Fibroblast of mammary gland (primary cell): ENCODE measurements at places on chromosomes 7 and 10.

DNA sequence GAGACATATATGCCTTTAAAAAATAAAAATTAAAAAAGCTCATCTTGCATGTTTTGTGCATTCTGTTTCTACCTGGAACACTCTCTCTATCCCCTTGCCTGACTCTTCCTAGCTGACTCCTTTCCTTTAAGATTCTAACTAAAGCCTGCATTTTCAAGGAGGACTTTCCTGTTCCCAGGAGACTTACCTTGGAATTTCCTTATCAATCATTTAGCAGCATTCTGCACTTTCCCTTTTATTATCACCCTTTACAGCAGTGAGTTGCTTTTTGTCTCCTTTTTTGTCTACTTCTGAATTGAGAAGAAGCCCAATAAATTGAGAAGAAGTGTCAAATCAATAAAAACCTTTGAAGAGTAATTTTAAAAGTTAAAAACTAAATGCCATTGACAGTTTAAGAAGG, 142.2 kb upstream of the TMEM196 start:
- no peak for DNase-seq

- no peak for DNase-seq
Observed at GRCh38 chr10:21764466-21765189, 230.6 kb downstream of the MLLT10 start.

DNA sequence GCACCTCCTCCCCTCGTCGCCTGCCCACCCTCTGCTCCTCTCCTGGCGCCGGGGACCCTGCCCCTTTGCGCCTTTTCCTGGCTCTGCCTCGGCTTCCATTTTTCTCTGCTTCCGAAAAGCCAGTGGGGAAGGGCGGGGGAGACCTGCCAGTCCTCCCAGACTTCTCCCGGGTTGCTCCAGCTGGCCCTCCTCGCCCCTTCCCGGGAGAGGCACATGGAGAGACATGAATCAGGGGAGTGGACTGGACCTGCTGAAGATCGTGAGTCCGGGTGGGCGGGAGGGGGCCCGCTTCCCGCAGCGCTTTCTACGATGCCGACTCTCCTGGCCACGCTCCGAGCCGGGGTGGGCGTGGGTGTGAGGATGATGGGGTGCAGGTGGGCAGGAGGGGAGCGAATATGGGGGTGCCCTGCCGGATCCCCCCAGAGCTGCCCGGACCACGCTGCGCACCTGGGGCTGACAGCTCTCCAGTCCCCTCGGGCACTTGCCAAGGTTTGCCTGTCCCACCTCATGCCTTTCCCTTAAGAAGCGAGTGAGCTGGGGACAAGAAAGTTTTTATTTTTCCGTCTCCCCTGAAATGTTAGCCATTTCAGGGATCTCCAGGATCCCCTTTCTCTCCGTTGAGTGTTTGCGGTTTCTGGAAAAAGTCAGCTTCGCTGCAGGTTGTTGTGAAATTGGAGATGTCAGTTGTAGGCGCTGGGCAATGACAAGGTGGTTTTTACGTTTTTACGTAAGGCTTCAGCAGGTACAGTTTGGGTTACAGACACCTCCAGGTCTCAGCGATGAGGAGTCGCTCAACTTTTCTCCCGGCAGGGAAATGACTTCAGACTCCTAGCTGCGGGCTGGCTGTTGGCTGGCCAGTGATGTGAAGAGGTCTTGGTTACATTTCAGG, 977 bp downstream of the CACNB2 start:
- DNase-seq, result peak; percentile 25

DNA sequence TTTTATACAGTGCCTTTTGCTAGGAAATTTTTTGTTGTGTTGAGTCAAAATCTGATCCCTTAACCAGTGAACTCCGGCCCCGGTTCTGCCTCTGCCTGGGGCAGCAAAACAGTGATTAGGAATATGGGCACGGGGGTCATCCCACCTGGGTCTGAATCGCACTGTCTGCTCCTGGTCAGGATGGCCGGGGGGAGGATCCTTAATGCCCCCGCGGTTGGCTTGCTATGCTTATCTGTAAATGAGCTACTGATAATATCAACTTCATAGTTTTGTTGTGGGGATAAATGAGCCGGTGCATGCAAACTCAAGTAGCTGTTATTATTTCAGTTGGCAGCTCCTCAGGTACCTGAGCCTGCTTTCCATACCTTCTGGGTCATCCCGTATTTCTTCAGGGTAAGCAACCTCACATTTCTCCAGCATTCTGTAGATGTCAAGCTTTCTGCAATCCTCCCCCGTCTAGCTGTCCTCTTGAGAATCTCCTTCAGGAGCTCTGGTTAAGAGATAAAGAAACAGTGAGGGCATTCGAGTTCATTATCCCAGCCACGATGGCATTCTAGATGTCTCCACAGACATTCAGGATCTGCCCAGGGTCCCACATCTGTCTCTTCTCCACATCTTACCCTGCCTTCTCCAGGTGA, 592.2 kb downstream of the SDK1 start:
- no peak for DNase-seq

DNA sequence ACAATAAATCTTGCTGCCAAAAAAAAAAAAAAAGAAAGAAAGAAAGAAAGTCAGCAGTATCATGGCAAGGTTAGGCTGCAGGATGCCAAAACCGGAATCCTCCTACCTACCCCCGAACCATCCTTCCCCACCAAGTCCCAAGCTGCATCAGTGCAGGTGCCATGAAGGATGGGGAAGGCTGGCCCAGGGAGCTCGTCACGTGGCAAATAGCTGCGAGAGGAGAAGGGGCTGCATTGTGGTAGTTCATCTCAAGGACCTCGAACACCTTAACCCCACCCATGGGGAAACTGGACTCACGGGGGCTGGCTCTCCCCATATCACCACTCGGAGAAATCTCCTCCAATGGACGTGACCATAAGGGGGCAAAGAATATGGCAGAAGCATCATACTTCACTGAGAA, 86.2 kb downstream of the TACC2 start:
- no peak for DNase-seq

DNA sequence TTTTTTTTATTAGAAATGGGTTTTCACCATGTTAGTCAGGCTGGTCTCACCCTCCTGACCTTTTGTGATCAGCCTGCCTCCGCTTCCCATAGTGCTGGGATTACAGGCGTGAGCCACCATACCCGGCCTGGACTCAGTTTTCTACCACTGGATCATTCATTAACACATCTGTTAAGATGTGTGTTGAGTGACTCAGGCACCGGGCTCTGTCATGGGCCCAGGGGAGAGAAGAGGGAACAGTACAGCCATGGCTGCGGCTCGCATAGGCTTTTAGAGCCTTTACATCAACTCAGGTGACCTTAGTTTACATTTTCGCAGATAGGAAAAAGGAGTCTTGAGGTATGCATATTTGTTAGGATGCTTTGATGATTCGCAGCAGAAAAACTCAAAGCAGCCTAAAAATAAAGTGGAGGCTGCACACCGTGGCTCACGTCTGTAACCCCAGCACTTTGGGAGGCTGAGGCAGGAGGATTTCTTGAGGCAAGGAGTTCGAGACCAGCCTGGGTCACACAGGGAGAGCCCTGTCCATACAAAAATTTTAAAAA, 3.1 kb upstream of the ARPC1B start:
- no peak for DNase-seq

- peak; percentile 91 for DNase-seq
Observed at GRCh38 chr10:63429281-63429680, 36.5 kb downstream of the JMJD1C start.

DNA sequence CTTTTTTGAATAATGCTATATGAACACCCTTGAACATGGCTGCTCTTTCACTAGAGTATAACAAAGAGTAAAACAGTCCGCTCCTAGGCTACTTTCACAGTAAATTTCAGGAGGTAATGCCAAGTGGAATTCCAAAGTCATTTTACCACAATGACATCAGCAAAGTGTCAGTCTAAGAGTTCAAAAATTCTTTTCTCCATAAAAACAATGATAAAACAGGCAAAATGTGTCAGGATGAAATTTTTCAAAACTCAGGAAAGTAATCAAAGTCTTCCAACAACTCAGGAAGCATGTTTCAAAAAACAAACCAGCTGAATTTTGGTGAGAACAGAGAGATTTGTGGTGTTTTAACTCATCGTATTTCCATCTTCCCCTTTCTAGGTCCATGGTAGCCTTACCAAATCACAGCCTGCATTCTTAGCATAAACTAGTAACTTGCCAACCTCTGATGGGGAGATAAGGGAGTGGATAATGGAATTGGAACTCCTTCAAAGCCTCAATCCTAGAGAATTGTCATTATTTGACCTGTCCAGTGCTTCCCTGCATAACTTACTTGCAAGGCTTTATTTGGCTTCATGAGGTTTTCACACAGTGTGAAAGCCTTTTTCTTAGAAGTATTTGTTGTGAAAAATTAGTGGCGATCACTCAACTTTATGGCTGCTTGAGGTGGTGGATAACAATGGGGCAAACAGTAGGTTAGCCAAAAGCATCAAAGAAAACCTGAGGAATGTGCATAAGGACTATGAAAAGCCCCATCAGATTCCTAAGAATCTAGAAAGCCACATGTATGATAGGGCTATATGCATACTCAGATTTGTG, 302.7 kb downstream of the HDAC9 start:
- no peak for DNase-seq

GRCh38 chr10:114174695-114175188, 739 bp upstream of the CCDC186 start:
- peak; percentile 71 for DNase-seq
